ENCODE measurements at places on chromosomes 12 and 14.

DNA sequence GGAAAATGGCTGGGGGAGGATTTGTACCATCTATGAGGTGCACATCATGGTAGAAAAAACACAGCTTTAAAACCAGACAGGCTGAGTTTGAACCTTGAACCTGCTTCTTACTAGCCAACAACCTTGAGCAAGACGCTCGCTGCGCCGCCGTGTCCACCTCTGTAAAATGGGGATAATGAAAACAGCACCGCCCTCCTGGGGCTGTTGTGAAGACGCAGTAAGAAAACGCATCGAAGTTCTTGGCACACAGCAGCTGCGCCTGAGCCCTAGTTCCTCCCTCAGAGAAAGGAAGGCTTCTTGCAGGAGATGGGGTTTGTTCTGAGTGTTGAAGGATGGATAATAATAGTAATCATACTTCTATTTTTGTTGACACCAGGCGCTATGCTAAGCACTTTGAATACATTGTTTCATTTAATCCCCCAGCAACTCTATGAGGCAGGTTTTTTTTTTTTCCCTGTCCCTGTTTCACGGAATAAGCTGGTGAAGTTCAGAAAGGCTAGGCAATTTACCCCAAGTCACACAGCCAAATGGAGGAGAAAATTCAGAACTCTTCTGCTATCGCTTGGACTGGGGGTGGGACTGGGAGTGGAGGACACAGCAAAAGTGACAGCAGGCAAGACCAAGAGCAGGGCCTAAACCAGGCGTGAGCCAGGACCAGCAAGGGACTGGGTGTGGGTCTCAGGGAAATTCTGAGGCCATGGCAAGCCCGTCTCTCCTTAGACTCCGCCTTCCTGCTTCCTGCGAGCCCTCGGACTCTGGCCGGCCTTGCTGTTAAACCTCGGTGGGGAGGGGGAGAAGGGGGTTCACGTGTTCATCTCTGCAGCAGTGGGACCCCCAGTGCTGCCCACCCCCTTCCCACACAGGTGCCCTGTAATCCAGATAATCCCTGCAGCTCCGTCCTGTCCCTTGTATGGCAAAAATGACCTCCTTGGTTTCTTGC lies 97.5 kb downstream of the LRRC74A start:
- no peak for DNase-seq

- no peak for DNase-seq
Observed at GRCh38 chr12:47698055-47698454, 7.8 kb downstream of the RPAP3 start.

GRCh38 chr12:11324426-11324825 lies 14.2 kb upstream of the PRB4 start:
- no peak for DNase-seq

- DNase-seq = no peak
Observed at GRCh38 chr14:34853041-34853440, 22.1 kb downstream of the BAZ1A start.

DNA sequence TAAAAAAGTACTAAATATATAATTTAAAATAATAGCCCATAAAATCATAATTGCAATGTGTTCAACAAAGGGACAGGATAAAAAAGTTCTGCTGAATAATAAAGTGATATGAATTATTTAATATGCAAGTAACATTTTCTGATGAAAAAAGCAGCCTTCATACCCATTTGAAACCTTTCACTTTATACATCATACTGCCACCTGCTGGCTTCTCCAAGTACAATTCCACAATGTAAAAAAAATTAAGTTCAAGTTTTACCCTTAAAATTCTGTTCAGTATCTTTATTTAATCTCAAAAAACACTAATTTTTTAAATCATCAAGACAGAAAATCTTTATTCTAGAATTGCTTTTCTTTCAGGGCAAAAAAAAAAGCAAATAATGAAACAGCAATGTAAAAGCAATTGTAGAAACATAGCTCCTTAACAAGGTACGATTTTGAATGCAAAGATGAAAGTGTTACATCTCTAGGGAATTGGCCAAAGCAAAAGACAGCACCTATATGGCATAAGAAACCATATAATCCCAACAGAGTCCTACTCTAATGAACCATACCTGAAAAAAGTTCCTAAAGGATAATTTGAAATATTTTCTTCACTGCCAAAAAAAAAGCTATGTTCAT lies 15.0 kb downstream of the MDM1 start:
- no peak for DNase-seq

GRCh38 chr14:63712123-63712522 lies 15.7 kb downstream of the SGPP1 start:
- DNase-seq = no peak

DNA sequence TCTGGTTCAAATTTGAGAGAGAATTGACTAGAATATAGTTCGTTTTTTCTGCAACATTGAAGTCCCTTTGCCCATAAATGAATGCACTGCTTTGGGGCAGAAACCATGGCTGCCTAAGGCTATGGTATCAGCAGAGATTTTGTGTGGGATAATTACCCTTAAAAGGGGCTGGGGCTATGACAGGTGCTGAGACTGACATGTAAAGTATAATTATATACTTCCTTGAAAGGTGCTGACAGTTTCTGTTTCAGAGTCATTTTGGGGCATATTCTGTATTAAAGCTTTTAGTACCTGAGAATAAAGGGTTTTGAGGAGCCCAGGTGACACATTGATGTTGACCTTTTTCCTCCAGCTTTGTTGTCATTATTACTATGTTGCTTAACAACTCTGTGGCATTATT lies 150.3 kb upstream of the PTPRQ start:
- DNase-seq = no peak

DNA sequence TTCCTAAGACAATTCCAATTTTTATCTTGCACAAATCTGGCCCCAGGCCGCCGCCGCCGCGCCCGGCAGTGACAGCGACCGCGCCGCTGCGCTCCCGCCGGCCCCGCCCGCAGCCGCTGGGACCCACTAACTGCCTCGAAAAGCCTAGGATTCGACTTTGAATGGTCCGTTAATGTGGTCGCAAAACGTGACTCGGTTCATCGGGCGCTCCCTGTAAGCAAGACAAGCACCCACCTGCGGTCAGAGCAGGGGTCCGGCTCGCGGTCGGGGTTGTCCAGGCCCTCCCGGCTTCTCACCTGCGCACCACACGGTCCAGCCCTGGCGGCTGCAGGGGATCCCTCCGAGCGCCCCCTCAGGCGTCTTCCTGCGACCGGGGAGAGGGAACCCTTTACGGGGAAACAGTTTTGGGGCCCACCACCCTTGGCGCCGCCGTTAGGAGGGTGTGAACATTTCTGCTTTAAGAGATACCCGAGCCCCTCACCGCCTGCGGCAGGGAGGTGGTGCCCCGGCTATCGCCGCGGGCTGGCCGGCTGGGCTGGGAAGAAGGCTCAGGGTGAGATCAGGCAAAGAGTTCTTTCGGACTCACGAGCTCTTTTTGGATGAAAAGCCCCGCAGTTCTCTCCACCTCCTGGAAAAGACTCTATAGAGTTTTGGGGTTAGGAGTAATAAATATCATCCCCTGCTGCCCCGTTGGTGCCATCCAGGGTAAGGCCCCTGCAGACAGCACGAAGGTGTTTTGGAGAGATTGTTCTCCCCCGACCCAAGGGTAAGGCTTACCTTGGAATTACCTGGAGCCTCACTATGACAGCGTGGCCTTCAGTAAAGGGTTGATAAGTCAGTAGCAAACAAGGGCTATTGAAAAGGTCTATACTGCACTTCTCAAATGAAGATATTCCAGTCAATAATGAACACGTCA lies 13.6 kb upstream of the FOXJ2 start:
- no peak for DNase-seq

DNA sequence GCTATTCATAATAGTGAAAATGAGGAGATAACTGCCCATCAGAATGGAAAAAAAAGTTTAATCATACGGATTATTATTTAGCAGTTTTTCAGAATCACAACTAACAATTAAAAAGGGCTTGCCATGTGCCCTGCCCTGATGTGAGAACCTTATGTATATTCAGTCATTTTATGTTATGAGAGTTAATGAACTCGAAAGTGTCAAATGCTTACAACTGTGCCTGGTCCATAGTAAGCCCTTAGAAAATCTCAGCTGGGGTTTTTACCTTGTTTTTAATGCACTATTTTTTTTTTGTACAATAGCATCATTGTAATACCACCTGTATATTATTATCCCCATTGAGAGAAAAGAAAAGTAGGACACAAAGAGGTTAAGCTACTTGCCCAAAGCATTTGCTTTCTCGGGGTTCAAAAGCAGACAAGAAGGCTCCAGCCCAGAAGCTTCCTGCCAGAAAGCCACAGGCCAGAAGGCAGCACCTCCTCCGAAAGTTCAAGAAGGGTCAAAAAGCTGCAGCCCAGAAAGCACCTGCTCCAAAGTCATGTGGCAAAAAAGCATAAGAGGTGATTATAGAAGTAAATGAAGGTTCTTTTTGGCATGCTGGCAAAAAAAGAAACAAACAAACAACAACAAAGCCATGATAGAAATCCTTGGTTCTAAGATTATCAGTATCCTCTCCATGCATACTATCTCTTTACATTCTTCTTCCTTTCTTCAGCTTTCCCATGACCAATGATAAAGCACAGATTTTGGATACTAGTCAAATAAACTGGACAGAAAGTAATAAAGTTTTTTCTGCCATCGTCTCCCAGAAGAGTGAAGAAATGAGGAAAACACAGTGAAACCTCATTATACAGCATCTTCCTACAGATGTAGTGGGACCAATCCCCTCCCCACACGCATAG lies 59.1 kb upstream of the NAP1L1 start:
- no peak for DNase-seq

GRCh38 chr14:22563987-22564386 lies 25.0 kb downstream of the DAD1 start:
- DNase-seq = no peak

Data from stimulated activated CD8-positive, alpha-beta memory T cell treated with anti-CD3 and anti-CD28 coated beads, Interleukin-2, amount 100 ng/mL, for 1 hour (primary cell).